ENCODE measurements at places on chromosomes 7 and 10. TPM values are rescaled to one million over a fixed set of nuclear protein-coding genes. Genes with fewer than 3 reads are reported as not detected.

Gene HOXA6
- 1.2 TPM for total RNA-seq

Gene NKX1-2
- total RNA-seq = 2.9 TPM

Gene PGAM2
- total RNA-seq = 4.2 TPM

Gene CYP2E1
- total RNA-seq = 3.0 TPM
